Stimulated activated CD8-positive, alpha-beta memory T cell treated with anti-CD3 and anti-CD28 coated beads, Interleukin-7, amount 100 ng/mL, for 1 hour (primary cell): ENCODE measurements at places on chromosomes 6 and 20.

- DNase-seq = no peak
Measured at GRCh38 chr6:144285548-144285797, 338 bp downstream of the UTRN start.

GRCh38 chr6:15546591-15546990 is 116.2 kb downstream of the DTNBP1 start:
- DNase-seq = no peak

DNA sequence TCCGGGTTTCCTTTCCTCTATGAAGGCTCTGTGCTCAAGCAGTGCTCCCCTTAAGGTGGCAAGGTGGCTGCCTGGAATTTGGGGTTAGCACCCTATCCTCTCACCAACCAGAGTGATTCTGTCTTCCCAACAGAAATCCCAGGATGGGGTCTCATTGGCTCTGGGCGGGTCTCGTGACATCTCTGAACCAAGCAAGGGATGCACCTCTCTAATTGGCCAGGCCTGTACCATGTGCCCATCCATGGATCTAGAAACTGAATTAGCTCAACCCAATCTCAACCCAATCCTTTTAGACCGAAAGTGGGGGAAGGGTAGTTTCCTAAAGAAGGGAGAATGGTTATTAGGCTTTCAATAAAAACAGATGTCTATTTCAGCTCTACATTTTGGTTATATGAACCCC is 17.6 kb upstream of the MBOAT1 start:
- no peak for DNase-seq

DNA sequence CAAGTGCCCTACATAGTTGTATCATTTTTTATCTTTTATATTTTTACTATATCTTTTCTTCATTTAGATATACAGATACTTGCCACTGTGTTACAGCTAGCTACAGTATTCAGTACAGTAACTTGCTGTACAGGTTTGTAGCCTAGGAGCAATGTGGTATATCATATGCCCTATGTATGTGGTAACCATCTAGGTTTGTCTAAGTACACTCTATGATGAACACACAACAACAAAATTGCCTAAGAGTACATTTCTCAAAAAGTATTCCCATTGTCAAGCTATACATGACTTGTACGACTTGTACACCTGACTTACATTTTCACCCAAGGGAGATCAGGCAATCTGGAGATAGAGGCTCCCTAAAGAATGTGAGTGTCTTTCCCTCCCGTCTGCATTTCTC is 8.2 kb downstream of the ELOVL5 start:
- no peak for DNase-seq

DNA sequence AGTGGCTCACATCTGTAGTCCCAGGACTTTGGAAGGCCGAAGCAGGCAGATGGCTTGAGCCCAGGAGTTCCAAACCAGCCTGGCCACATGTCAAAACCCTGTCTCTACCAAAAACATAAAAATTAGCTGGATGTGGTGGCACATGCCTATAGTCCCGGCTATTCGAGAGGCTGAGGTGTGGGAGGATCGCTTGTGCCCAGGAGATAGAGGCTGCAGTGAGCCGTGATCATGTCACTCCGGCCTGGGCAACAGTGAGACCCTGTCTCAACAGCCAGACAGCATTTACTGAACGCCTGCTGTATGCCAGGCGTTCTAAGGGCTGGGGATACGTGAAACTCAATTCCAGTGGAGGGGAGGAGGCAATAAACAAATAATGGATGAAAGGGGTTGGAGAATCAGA is 69.9 kb downstream of the ATP9A start:
- no peak for DNase-seq

DNA sequence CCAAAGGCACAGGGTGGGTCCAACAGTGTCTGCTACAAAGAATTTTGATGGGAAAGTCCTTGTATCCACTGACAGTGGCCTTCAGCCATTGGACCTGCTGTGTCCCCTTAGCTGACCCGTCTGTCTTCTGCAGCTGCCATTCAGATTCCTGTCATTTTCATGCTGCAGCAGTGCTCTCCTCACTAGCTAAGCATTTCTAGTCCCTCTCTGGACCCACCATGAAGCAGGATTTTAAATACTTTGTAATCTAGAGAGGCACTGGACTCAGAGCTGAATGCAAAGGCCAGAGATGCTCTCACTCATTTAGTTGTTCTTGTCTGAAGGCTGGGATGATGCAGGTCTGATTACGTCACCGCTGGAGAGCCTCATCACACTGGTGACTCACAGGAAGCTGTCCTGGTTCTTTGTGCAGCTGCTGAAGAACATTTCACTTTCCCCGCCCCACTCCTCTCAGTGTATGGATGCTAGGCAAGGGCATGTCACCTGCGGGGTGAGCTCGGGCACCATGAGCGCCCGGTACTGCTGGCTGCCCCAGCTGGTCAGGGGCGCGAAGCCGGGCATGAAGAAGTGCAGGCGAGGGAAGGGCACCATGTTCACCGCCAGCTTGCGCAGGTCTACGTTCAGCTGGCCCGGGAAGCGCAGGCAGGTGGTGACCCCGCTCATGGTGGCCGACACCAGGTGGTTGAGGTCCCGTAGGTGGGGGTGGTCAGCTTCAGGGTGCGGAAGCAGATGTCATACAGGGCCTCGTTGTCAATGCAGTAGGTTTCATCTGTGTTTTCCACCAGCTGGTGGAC is 19.4 kb upstream of the TUBB2A start:
- no peak for DNase-seq
